ENCODE measurements at places on chromosomes 4 and X.

DNA sequence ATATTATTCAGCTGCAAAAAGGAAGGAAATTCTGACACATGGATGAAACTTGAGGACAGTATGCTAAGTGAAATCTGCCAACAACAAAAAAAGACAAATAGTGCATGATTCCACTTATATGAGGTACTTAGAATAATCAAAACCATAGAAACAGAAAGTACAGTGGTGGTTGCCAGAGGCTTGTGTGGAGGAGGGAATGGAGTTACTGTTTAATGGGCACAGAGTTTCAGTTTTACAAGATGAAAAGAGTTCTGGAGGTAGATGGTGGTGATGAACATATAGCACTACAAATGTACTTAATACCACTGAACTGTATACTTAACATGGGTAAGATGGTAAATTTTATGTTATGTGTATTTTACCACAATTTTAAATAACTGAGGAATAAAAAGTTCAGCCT, 212.0 kb upstream of the KLF3 start:
- DNase-seq: no peak

DNA sequence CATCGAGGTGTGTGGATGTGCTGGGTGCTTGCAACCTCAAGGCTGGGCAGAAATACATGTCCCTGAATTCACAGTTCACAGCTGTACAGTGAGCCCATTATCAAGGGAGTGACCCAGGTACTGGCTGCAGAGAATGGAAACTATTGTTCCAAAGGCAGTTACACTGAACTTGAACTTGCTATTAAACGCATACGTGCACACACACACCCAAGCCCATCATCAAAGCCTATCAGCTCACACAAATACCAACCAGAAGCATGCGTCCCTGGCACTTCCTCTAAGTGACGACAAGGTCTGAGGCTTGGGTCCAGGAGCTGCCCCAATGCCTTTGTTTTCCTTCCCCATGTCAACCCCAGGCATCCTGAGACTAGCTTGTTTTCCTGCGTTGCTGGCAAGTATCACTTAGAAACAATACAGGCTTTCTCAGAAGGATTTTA, 88.6 kb downstream of the IRF2 start:
- DNase-seq: no peak

- peak; percentile 79 for DNase-seq
Observed at GRCh38 chrX:115690511-115691216, 129.7 kb downstream of the PLS3 start.

GRCh38 chrX:119477812-119478232, 9.6 kb downstream of the SLC25A5 start:
- peak; percentile 59 for DNase-seq

DNA sequence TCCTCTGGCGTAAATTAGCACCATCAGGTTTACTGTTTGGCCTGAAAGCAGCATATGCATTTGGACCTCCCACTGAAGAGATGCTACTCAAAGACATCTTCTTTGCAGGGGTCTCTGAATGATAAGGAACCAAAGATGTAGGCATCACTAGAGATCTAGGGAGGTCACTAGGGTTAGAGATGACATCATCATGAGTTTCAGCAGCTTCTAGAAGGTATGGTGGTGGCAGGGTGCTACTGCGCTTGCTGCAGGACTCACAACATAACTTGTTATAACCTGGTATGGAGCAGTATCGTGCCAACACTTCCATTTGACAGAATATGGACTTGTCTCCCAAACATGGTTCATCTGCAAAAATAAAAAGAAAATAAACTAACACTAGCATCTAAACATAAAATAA, 251.6 kb downstream of the NPFFR2 start:
- no peak for DNase-seq

DNA sequence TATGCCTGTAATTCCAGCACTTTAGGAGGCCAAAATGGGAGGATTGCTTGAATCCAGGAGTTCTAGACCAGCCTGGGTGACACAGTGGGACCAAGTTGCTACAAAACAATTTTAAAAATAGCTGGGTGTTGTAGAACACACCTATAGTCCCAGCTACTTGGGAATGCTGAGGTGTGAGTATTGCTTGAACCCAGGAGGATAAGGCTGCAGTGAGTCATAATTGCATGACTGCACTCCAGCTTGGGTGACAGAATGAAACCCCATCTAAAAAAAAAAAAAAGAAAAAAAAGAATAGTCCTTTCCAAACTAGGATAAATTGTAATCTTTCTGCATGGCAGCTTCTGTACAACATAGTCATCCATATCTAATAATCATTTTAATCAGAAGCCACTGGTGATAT, 270.1 kb upstream of the INTU start:
- no peak for DNase-seq

- DNase-seq: no peak
Observed at GRCh38 chr4:185697488-185697887, 114.5 kb downstream of the SORBS2 start.

- no peak for DNase-seq
Observed at GRCh38 chrX:72685810-72686456, 28.2 kb downstream of the PHKA1 start.

- DNase-seq: no peak
Observed at GRCh38 chr4:147732518-147733235, 789 bp downstream of the ARHGAP10 start.

- DNase-seq: no peak
Observed at GRCh38 chrX:44470816-44471215, 71.8 kb downstream of the FUNDC1 start.

DNA sequence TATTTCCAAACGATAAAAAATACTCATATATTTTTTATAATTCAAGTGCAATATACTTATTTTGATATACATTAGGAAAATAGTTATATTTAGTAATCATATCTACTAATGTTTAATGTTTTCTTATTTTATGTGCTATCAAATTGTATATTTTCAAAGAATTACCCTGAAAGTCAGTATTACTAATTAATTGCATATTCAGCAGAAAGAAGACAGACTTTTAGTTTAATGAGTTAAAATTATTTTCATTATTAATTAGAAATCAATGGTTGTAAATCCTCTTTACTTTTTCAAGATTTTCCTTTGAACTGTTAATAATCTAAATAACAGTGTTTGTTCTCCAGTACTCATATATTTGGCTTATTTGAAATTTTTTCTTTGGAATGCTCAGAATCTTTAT, 181.3 kb upstream of the NDST4 start:
- DNase-seq: no peak

- peak; percentile 83 for DNase-seq
Observed at GRCh38 chr4:68368691-68369131, 18.8 kb upstream of the YTHDC1 start.

DNA sequence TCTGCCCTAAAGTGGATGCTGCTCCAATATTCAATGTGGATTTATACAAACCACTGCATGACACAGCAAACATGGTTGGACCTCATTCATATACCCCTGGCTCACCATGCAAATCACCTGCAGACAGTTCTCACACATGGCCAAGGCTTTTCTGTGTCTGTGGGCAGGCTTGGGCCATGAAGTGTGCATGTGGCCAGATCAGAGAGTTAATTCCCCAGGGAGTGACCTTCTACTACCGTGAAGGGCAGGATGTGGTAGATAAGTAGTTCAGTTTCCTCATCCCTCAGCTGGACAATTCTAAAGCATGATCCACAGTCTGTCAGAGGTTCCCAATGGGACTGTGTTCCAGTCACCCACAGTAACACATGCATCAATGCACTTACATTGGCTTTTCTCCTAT, 24.6 kb upstream of the BCLAF3 start:
- no peak for DNase-seq

GRCh38 chrX:28229217-28229616, 248.0 kb upstream of the DCAF8L1 start:
- DNase-seq: no peak

DNA sequence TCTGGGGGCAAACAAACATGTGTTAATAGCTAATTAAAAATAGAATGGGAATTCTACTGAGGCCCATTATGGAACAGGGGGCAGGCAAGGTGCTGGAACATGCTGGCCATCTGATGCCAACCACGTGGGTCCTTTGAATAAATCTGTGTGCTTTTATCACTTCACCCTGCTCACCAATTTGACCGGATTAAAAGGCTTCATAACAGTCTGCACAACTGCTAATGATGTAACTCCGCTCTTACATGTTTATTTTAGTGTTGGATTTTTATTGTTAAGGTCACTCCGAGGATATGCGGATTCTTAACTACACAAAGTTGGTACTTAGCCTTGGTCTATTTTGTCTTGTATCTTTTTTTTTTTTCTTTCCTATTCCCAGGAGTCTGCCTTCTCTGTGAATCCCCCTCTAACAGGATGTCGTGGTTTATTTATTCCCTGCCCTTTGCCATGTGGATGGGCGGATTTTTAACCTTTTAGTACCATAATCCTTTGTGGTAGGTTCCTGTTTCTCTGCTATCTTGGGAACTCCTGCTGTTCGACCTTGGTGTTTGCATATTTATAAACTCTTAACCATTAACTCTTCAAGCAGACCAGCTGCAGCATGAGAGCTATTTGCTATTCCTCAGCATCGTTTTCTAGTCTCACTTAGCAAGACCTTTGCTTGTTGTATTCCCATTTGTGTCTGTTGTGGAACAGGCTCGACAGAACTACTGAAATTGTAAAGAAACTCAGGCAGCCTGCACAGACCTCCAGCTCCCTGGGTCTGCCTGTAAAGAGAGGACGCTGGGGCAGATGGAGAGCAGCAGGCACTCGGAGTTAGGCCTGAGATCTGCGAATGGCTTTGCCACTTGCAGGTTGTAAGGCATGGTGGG, 38.0 kb downstream of the TRIM2 start:
- DNase-seq: no peak

DNA sequence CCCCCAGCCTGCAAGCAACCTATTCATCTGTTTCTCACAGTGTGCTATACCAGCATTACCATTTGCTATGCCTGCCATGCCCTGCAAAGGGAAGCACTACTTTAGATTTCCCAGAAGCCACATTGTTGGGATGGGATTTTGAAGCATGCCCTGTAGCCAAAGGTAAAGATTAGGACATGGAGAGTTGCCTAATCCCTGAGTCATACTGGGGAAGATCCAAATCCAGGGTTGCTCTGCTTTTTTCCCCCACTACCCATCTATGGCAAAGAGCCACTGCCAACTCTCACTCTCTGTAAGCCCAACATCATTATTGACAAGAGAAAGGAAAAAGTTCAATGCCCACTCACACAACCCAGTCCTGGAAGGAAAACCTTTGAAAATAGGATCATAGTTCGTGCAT, 36.7 kb upstream of the TMEM164 start:
- DNase-seq: no peak

Measured in HFFc6 (cell line).